EL (cell line): ENCODE measurements at places on chromosomes 2 and 18.

- no peak for DNase-seq
Measured at GRCh38 chr2:233707940-233708644, 4.6 kb upstream of the UGT1A5 start.

DNA sequence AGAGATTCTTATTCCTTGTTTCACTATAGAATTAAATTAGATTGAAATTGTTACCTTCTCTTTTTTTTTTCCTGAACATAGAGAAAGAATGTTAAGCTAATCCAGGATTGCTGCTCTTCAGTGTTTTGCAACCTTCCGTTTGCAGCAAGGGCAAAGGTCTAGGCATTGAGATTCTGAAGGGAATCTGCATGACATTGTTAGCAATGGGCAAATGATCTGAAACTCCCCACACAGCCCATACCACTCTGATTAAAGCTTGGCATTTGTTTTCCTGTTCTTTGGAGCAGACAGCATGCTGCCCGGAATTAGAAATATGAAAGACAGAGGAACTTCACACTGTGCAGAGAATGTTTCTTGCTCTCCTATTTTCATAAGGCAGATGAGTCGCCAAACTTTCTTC lies 551.8 kb downstream of the SOCS6 start:
- no peak for DNase-seq

GRCh38 chr2:196171946-196172345 lies 568 bp upstream of the STK17B start:
- no peak for DNase-seq

DNA sequence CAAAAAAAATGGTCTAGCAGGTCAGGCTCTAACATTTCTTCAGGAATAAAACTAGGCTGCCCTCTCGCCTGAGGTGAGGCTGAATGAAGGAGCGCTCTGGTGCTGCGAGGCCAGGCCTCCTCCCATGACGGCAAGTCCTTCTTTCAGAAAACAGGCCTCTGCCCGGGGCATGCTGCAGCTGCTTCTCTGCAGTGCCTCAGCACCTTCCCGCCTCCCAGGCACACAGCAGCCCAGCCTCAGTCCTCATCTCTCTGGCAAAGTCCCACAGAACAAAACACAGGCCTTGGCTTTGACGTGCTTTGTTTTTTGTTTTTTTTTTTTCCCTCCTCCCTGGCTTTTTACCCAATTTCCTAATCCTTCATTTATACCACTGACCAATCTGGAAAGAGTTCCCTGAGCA lies 74.8 kb downstream of the BCL11A start:
- DNase-seq = no peak

DNA sequence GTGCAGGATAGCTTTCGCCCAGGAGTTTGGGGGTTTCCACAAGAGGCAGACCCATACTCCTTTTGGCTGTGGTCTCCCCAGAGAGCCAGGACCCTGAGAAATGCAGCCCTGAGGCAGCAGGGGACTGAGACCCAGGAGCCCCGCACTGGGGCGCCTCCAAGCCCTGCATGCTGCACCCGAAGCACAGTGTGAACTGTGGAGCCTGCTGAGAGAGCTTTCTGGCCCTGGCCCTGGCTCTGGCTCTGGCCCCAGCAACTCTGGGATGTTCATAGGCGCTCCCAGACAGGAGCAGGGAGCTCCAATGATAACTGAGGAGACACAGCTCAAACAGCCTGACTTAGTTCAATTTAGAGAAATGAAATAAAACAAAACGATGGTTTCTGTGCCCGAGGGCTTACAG lies 96.4 kb upstream of the TEX51 start:
- no peak for DNase-seq

DNA sequence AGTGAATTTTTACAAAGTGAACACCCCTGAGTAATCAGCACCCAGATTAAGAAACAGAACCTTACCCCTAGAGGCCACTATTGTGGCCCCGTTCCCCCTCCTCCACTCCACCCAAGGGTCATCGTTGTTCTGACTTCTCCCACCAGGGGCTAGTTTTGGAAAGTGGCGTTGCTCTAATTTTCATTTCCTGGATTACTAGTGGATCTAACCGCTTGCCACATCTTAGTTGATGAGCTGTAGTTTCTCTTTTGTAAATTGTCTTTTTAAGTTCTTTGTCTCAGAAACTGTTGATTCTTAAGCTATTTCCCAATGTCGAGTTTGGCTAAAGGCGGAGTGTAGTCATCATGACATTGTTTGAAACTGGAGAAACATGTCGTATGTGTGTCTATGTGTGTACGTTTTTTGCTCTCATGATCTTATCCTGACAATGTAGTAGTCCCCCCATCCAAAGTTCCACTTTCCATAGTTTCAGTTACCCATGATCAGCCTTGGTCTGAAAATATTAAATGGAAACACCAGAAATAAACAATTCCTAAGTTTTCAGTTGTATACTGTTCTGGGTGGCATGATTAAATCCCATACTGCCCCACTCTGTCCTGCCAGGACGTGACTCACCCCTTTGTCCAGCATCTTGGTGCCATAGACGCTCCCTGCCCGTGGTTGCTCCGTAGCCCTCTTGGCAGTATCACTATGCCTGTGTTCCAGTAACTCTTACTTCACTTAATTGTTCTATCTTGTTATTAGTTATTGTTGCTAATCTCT lies 71.0 kb upstream of the SP3 start:
- DNase-seq = peak; percentile 26

DNA sequence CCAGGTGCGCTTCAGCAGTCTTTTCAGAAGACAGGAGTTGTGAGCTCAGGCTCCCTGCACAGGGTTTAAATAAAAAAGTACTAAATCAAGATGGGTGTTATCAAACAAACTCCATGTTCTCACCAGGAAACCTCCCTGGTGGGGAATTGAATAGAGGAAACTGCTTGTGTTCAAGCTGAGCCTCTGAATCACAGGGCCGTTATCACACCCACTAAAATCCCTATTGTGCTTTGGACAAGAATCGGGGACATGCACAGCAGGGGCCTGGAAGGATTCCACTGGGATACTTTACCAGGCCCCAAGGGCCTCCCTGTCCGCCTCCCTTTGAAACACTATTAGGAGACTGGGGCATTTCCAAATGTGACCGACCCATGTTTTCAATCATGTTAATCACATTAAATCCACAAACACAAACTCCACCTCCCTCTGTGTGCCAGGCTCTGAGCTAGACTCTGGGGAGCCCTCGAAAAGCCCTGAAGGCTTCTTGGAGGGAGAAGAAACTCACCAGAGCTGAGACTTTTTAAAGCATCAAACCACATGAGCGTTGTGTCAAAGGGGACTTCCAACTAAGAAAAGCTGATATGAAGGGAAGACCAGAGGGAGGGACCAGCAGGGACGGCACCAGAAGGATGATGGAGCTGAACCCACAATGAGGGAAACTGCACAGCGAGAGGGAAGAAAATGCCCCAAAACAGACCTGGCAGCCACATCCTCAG lies 458.7 kb upstream of the ID2 start:
- DNase-seq = no peak

DNA sequence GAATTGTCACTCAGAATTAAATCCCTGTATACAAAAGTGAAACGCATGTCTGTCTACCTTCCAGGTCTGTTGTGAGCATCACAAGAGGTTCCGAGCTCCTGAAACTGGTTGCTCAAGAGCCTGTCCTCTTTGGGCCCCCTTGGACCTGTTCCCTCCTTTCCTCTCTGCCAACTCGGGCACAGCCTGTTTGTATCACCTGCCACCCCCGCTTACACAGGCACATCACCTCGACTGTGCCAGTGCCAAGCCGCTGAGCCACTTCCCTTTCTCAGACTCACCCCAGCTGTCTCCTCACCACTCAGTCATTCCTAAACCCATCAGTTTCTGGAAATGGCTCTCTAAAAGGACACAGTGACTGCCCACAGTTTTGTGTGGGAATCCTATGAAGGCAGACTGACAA lies 3.1 kb downstream of the EFR3B start:
- no peak for DNase-seq

GRCh38 chr2:231115651-231116050 lies 9.2 kb downstream of the HTR2B start:
- no peak for DNase-seq

DNA sequence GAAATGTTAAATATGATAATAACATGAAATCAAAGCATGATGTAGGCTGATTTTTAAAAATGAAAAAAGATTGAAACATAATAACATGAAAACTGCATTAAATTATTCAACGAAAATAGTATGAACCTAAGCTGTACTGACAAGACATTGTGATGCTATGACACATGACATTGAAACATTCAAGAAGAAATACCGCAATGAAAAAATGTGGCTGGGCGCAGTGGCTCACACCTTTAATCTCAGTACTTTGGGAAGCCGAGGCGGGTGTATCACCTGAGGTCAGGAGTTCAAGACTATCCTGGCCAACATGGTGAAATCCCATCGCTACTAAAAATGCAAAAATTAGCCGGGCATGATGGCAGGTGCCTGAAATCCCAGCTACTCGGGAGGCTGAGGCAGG lies 14.6 kb downstream of the CXCR1 start:
- no peak for DNase-seq

- no peak for DNase-seq
Measured at GRCh38 chr2:70598197-70598596, 44.6 kb upstream of the TGFA start.

DNA sequence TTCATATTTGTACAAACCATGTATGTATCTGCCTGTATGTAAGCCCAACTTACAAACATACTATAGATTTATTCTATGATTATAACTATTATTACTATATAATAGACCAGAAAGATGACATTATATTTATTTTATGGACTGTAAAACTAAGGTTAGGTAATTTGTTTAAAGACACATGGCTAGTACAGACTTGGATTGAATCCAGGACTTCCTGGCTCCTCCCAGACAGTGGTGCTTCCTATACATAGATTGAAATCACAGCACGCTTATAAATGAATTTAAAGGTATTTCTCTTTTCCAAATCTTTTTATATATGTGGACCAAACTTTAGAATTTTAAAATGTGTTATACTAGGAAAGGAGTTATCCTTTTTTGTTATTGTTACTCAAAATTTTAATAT lies 151.6 kb upstream of the MYO3B start:
- no peak for DNase-seq

GRCh38 chr2:28047681-28048080 lies 157.2 kb downstream of the BABAM2 start:
- DNase-seq = peak; percentile 81

GRCh38 chr2:23445450-23445868 lies 60.5 kb downstream of the KLHL29 start:
- DNase-seq = peak; percentile 80

DNA sequence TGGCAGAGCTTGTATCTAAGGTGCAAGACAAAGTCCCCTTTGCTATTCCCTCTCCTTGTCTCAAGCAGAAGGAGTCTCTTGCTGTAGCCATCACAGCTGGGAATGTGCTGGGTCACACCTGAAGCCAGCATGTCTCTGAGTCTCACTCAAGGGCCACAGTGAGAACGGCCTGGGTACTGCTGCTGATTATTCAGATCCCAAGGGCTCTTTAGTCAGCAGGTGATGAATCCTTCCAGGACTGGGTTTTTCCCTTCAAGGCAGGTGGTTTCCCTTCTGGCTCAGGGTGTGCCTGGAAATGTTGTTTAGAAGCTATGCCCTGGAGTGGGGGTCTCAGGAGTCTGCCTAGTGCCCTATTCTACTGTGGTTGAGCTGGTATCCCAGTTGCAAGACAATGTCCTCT lies 356.3 kb downstream of the PARD3B start:
- no peak for DNase-seq

- DNase-seq = no peak
Measured at GRCh38 chr2:54054271-54054670, 61.1 kb upstream of the ACYP2 start.

DNA sequence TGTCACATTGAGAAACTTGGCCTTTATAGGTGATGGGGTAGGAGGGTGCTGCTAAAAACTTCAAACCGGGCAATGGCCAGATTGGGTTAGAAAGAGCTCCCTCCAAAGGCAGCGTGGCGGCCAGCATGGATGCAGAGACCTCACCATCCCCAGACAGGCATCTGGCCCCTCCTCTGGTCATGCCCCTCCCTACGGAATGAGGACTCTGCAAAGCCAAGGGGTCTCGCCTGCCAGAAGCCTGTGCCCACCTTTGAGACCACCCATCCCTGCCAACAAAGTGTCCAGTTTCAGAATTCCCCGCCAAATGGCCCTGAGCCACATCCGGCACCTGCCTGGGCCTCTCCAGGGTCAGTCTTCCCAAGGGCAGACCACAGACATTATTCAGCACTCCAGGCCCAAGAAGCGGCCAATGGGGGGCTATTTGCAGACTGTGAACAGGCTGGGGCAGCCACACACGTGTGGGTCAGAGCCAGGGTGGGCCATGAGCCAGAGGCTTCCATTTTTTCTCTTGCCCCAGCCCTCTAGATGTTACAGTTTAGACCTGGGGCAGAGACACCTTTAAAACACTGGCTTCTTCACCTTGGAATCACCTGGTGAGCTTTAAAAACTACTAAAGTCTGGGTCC lies 4.2 kb upstream of the ATP6V1B1 start:
- no peak for DNase-seq
